NCI-H1436 (cell line): ENCODE measurements at places on chromosomes 1 and 21.

DNA sequence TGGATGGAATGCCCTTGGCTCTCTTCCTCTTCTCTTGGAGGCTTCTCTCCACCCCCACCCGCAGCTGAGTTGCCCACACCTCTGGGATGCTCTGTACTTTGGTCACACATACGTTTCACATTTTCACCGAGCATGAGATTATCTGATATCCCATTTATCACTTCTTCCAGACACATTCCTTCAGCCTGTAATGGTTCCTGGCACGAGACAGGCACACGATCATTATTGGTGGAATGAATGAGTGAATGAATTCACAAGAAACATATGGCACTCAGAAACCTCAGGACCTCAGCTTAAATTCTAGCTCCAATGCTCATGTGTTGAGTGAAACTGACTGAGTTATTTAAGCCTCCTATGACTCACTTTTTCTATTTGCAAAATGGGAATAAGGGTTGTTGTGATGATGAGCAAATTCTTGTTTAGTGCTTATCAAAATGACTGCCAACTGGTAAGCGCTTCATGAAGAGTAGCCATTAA is 242.7 kb upstream of the JUN start:
- no peak for DNase-seq

DNA sequence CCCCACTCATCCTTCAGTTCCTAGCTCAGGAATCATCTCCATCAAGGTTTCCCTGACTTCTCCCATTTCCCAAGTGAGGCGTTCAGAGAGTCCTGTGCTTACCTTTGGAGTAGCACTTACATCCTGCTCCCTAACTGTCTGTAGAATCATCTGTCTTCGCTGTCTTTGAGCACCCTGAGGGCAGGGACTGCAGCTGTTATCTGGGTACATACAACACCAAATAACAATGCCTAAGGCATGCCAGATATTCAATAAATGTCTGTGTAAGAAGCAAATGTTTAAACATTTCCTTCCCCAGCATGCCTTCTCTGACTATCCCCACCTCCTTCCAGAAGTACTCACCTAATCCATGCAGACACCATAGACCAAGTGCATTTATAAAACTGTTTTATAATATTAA is 65.4 kb downstream of the JAK1 start:
- DNase-seq, result no peak

- no peak for DNase-seq
Observed at GRCh38 chr1:224132901-224133300, 19.0 kb downstream of the FBXO28 start.

DNA sequence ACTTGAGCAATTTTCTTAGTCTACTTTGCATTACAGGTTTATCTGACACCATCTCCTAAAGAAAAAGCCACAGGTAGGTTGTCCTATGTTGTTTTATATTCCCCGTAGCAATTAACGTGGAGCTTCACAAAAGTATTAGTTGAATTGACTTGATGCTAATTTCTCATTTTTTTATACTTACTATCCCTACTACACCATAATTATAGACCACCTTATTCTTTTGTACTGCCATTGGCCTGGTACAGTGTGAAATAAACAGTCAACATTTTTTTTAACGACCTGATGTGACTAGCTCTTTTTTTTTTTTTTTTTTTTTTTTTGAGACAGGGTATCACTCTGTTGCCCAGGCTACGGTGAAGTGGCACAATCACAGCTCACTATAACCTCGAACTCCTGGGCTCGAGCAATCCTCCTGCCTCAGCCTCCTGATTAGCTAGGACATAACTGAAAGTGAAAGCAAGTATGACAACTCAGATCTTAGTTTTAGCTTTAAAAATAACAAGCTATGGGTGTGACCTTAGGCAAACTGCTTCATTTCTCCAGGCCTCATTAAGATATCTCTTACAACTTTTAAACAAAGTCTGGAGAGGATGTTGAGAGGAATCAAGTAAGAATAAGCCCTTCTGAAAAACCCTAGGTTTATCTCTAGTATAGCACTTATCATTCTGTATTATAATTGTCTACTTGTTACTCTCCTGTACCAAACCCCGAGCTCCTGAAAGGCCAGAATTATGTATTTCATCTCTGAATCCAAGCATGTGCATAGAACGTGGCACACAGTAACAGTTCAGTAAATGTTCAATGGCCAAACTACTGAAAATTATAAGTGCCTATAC is 49.5 kb downstream of the LUZP1 start:
- DNase-seq, result no peak

DNA sequence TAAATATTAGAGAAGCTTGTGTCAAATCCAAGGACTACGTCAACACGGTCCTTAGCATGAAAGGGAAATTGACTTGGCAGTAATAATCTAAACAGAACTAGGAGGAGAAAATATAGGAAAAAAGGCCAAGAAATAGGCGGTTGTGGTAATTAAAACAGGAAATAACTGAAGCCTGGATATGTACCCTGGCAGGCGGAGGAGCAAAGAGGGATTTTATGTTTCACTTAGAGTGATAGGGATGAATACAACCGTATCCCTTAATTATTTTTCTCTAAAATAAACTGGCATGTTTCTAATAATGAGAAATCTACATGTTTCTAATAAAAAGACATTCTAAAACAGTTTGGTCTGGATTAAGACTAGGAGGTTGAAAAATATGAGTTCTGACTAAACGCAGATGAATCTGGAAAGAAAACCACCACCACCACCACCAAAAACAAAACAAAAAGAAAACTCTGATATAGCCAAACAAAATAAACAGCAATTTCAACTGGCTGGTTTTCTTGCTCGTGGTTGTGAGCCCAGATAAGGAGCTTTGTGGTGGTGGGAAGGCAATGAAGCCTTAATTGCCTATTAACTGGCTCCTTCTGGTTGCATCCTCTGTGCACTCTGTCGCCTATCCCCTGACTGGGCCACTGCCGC is 334.2 kb upstream of the SNX7 start:
- no peak for DNase-seq

DNA sequence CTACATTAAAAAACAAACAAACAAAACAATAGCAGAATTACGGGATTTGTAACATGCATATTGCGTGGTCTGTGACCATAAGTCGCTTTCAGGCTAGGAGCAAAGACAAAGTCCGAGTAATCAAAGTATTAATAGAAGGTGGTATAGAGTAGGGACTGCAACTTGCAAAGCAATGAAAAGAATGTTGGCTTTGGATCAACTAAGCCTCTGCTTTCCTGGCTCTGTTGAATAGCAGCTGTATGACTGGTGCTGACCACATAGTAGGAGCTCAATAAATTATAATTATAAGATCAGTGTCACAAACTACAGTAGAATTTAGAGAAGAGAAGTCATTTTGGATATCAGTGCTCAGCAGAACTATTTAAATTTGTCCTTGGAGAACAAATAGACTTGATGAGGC is 586.4 kb downstream of the DPYD start:
- no peak for DNase-seq

GRCh38 chr1:38997034-38997900 is 6.2 kb downstream of the AKIRIN1 start:
- no peak for DNase-seq

DNA sequence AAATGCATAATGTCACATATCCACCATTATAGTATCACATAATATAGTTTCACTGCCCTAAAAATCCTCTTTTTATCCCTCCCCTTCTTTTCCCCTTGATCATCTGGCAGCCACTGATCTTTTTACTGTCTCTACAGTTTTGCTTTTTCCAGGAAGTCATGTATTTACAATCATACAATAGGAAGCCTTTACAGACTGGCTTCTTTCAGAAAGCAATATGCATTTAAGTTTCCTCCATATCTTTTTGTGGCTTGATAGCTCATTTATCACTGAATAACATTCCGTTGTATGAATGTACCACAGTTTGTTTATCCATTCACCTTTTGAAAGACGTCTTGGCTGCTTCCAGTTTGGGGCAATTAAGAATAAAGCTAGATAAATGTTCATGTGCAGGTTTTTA is 14.3 kb upstream of the WDTC1 start:
- no peak for DNase-seq

DNA sequence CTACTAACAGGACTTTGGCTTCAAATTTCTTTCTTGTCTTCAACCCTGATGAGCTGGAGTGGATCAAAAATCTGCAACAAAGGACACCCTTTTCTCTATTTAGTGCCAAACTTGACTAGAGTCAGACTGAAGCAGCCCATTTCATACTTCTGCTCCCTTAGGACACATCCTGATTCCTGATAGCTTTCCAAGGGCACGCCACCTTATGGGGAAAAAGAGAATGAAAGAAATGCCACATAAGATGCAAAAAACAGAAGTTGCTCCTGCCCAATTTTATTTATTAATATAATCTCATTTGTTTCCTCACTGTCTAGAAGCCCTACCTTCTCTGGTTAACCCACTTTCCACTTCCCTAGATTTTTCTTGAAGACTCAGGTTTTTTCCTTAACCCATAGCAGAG is 72.7 kb upstream of the NBPF4 start:
- DNase-seq, result no peak

GRCh38 chr21:27802816-27803475 is 836.1 kb upstream of the ADAMTS5 start:
- no peak for DNase-seq

- DNase-seq, result no peak
Observed at GRCh38 chr1:7705048-7705907, 65.8 kb upstream of the VAMP3 start.

GRCh38 chr1:29878501-29878900 is 642.2 kb downstream of the PTPRU start:
- DNase-seq, result peak; percentile 81
